ENCODE measurements at places on chromosomes 2 and 18.
A peak's percentile ranks its signal among the peaks of the same experiment; 100 is the strongest.

GRCh38 chr18:77088963-77089722, 43.4 kb downstream of the MBP start:
- DNase-seq: no peak

- peak; percentile 1 for DNase-seq
These were observed 272.4 kb upstream of the DPP10 start for GRCh38 chr2:114170070-114170469.

- no peak for DNase-seq
These were observed 37.2 kb downstream of the PTPRM start for GRCh38 chr18:7604361-7604760.

DNA sequence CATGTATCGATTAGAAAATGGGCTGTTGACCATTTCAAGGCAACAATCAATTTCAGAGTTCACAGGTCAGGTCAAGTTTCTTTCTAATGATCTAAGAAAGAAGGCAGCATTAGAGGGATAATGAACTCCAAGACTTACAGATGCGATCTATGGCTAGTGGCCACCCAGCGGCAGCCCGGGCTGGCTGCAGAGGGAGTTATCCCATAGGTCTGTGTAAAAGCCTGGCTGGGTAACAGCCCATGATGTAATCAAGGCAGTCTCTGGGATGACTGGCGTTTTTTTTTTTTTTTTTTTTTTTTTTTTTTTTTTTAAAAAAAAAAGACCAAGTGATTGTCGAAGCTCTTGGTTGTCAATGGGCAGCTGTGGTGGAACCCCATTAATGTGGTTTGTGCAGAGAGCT, 171.1 kb upstream of the SKOR2 start:
- DNase-seq: no peak

GRCh38 chr18:29588446-29589100, 1411.6 kb upstream of the CDH2 start:
- DNase-seq: no peak

DNA sequence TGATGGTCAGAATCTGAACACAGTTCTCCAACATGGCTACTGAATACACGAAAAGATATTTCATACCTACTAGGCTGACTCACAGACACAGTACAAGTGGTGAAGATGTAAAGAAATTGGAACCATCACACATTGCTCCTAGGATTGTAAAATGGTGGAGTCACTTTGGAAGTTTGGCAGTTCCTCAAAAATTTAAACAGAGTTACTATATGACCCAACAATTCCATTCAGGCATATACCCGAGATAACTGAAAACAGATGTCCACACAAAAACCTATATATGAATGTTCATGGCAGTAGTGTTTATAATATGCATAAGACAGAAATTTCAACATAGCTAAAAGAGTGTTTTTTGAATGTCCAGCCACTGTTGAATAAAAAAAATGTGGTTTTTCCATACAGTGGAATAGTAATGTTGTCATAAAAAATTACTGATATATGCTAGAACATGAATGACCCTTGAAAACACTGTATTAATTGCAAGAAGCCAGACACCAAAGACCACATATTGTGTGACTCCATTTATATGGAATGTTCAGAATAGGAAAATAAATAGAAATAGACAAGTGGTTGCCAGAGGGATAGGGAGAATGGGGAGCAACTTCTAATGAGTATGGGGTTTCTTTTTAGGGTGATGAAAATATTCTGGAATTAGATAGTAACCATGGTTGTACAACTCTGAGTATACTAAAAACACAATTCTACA, 10.1 kb downstream of the RMP24 start:
- DNase-seq: peak; percentile 88

DNA sequence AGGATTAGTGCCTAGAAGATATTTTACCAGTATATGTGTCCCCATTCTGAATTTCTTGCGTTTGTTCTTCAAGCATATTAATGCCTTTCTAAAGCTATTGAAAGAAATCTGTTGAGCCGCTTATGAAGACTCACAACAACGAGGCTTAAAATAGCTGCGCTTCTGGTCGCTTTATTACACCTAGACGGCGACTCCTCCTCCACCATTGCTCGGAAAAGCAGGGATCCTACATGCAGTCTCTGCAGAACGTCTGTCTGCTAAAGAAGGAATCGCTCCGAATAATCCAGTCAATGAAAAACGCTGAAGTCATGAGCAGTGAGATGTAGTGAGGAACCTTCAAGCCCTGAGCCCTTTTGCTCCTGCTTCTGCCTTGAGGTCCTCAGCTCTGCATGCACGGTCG, 94.8 kb upstream of the ZNF516 start:
- no peak for DNase-seq

- no peak for DNase-seq
These were observed 267.3 kb downstream of the MTX2 start for GRCh38 chr2:176536439-176537133.

DNA sequence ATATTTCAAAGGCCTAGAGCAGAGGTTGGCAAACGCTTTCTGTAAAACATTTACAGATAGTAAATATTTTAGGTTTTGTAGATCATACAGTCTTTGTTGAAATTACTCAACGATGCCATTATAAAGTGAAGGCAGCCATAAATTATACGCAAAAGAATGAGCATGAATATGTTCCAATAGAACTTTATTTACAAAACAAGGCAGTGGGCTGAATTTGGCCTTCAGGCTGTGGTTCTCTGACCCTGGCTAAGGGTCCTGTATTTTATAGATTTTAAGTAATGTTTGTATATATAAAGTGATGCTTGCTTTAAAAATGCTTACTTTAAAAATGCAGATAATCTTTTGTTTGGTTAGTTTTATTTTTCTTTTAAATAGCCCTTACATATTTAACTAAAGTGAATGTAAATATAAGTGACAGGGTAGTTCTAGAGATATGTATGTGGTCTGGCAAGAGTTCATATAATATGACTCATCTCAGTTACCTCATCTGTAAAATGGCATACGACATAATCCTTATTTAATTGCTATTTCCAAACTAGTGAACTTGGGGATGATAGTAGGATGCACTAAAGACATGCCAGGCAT, 51.7 kb upstream of the ATP5MC3 start:
- peak; percentile 76 for DNase-seq

DNA sequence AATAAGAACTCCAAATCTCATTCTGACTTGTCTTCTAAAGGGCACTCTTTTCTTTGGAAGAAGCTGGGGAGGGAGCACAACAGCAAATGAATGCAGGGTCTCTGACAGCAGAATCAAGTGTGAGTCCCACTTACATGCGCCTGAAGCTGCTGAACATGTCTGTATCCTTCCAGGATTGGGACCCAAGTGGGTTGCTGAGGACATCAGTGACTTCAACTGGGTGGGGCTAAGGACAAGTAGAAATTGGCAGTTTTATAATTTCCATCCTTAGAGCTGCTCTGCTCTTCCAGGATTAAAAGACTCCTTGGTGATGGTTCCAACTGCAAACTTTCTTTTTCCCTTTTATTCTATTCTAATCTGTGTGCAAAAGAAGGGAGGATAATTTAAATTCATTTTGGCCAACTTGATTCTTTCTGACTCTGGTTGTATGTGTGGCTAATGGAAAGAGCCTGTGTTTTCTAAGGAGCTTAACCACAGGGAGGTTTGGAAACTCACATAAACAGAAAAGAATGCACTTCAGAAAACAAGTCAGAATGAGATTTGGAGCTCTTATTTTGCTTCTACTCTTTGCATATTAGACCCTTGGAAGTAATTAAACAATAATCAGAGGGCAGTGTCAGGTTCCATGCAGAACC, 20.6 kb downstream of the ANTXR1 start:
- peak; percentile 45 for DNase-seq

DNA sequence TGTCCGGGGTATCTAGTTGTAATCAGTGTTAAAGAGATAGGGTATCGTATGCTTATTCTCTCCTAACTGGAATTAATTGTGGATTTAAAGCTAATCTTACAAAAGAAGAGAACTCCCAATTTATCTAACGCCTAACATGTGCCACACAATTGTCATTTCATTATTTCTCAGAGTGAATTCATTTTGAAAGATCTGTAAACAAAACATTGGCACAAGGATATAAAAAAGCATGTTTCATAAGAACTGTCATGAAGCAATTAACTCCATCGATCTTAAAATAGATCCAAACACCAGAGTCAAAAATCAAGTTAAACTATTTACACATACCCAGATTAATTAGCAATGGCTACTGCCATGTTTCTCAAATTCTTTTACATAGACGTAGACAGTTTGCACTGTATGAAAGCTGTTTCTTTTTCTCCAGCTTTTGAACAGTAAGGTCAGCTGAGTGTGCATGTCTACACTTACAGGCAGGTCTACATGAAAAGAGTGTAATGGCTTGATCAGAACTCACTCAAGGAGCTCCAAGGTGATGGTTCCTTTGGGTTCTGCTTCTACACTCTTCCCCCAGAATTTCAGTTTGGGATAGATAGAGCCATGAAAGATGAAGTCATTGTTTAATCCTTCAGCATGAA, 38.8 kb downstream of the CABYR start:
- DNase-seq: no peak

- DNase-seq: peak; percentile 42
These were observed 44.3 kb upstream of the CAB39 start for GRCh38 chr2:230668184-230668938.

- no peak for DNase-seq
These were observed 54.4 kb downstream of the TNS1 start for GRCh38 chr2:217948351-217948791.

DNA sequence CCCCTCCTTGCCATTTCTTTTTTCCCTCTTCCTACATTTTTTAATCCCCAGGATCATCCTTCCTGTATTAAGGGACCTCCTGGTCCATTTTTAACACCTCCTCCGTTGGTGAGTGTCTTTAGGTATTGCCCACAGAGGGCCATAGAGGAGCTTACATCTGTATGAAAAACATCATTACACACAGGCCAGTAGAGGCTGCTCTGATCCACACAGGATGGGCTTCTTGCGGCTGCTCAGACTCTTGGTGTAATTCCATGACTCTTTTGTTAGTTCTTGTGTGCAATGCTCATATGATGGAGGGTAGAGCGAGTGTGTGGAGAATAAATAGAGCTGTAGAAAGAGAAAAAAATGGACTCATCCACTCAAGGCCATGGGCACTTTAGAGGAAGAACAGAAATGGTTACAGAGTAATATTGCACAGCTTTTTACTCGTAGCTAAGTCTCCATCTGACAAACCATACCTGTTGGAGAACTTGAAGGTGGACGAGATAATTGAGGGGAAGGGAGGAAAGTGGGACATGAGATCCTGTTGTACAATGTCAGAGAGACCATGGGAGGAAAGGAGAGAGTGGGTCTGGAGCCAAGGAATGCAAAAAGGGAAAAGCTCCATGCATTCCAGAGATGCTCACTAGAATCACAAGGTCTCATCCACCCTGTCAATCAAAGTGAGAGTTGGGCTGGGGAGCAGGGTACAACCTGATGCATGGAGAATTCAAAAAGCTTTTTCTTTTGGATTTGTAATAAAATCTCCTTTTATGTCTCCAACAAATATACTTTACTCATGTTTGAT, 129.7 kb upstream of the TNP1 start:
- DNase-seq: peak; percentile 31

- DNase-seq: no peak
These were observed 162.8 kb downstream of the TPGS2 start for GRCh38 chr18:36665952-36666351.

DNA sequence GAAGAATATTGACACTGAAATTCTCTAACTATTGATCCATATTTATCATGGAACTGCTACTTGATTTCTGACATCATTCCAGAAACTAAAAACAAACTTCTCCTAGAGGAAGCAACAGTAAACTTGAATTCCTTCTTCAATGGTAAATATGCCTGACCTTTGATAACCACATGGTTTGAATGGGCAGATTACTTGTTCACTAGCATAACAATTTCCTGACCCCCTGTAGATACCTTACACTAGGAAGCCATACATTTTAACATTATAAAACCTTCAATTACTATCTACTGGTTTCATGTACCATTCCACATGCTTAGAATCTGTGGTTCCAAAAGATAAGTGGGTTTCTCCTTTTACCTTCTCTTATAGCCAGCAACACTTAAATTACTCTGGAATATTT, 36.5 kb upstream of the DSG1 start:
- DNase-seq: no peak

DNA sequence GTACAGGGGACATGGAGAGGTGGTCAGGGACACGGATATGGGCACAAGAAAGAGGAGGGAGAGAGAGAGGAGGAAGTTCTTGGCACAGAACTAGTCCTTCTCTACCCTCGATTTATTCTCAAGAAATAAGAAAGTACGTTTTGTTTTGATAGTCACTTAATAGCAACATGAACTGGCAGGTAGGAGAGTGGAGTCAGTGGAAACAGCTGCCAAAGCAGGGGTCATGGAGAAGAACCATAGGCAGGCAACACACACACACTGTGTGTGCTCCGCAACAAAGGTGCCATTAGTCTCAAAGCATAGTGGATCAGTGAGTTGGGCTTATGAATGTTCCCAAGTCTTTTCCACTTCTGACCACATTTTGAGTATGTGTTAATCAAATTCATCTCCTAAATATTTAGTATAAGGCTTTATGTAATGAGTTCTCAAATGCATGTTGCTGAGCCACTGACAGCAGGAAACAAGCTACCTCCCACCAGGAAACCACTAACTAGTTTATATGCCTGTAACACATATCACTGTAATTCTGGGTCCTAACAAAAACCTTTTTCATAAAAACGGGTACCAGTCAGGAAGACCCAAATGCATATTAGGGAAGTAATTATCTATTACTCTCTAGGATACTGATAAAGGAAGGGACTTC, 41.1 kb downstream of the IWS1 start:
- no peak for DNase-seq

GRCh38 chr2:112077814-112078213, 22.7 kb downstream of the TMEM87B start:
- no peak for DNase-seq

DNA sequence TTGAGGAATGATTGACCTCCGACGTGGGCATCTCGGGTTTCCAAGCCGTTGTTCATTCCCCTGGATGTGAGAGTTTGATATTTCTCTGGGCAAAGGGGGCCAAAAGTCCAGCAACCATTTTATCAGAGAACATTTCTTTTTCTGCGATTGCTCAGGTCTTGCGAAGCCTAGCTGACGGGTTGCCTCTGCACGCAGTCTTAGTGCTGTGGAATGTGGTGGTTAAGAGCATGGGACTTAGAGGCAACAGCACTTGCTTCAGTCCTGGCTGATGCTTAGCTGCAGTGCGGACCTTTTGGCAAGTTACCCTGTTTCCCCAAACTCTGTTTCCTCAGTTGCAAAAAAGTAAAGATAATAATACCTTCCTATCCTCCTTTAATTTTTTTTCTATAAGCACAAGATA, 45.0 kb downstream of the FAP start:
- DNase-seq: peak; percentile 25

- no peak for DNase-seq
These were observed 14.7 kb downstream of the CAPN13 start for GRCh38 chr2:30792521-30792920.

- peak; percentile 46 for DNase-seq
These were observed 113.6 kb downstream of the DIS3L2 start for GRCh38 chr2:232075080-232075479.

DNA sequence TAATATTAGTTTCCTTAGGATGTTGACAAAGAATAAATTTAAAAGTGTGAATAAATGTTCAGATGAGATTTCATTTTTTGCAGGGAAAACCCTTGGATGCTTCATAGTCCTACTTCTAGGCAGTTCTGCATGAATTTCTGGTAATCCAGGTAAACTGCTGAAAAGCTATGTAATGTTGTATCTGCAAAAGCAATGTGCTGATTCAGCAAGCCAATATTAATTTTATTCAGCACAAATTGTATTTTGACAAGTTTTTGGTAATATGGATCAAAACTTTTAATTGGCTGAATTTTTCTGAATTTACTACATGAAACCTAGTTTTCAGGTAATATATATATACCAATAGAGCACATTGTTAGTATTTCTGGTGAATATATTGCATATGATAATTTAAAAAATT, 17.8 kb upstream of the RBBP8 start:
- DNase-seq: no peak

- DNase-seq: no peak
These were observed 36.1 kb downstream of the RNF152 start for GRCh38 chr18:61856678-61857077.

Data from EH (cell line).